Dorsolateral prefrontal cortex (tissue), 122 donors: ENCODE measurements at places on chromosomes 5 and 9. TPM values are rescaled to one million over a fixed set of nuclear protein-coding genes. Genes with fewer than 3 reads are reported as not detected.

GRCh38 chr9:132002643-132003318, 76.9 kb downstream of the MED27 start:
- no peak for DNase-seq

DNA sequence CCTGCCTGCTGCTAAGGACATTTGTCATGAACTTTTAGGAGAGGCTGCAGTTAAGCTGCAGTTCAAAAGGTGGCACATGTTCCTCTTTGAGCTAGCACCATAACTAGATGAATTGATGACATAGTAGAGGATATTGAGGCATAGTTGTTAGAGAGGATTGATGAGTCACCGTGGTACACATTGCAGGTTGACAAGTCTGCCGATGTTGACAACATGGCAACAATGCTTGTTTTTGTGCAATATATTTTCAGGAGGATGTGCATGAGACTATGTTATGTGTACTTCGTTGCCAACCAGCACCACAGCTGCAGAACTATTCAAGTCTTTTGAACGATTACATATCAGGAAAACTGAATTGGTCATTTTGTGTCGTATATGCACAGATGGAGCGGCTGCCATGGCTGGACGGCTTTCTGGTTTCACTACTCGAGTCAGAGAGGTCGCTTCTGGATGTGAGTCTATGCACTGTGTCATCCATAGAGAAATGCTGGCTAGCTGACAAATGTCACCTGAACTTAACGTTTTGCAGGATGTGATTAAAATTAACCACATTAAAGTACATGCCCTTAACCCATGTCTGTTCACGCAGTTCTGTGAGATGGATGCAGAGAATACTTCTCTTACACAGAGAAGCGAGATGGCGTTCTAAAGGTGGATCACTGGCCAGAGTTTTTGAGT, 24.2 kb downstream of the ANP32B start:
- DNase-seq, result no peak

DNA sequence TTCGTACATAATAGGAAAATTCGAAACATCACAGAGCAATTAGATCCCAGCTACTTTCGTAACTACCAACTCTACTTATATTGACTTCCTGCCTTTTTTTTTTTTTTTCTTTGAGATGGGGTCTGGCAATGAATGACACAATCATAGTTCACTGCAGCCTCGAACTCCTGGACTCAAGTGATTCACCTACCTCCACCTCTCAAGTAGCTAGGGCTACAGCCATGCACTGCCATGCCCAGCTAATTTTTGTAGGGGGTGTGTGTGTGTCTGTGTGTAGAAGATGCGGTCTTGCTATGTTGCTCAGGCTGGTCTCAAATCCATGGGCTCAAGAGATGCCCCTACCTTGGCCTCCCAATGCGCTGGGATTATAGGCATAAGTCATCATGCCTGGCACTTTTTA, 5.8 kb upstream of the PAIP2 start:
- no peak for DNase-seq

Gene LCP2
- total RNA-seq, result 23.6 TPM

Gene PLPP7
- total RNA-seq, result 29.5 TPM
